GM04504 (cell line): ENCODE measurements at places on chromosomes 16 and 17.

DNA sequence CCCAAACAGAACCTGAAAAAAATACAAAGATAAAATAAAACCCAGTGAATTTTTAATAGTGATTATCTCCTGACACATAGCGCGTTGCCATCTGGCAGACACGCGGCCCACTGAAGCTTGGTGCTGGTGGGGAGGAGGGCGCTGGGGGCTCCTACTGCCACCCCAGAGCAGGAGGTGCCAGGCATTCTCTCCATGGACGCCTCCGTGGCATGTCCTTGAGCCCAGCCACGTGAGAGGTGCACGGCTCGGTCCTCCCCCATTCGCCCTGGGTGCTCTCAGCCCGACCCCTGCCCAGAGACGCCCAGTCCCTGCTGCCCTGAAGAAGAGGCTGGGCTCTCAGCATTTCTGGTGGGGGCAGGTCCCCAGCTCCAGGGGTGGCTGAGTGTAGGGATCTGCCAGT is 142.2 kb upstream of the GSE1 start:
- DNase-seq, result no peak

GRCh38 chr16:59242556-59242955 is 508.4 kb upstream of the GOT2 start:
- DNase-seq, result no peak

DNA sequence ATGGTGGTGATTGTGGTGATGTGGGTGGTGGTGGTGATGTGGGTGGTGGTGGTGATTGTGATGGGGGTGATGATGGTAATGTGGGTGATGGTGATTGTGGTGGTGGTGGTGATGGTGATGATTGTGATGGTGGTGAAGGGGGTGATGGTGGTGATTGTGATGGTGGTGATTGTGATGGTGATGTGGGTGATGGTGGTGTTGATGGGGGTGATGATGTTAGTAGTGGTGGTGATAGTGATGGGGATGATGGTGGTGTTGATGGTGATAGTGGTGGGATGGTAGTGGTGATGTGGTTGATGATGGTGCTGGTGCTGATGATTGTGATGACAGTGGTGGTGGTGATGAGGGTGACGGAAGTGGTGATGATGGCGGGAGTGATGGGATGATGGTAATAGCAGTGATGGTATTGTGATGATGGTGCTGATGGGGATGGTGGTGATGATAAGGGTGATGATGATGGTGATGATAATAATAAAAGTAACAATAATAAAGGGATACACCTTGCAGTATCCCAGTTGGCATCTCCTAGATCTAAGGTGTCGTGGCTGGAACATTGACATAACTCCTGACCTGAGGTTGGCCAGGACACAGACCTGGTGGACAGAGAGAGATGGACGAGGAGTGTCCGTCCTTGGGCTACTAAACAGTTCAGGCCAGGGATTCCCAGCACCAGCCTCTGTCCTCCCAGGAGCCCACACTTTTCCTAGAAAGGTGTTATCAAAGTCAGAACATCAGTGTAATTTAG is 344.5 kb downstream of the SEC14L1 start:
- DNase-seq, result no peak

- DNase-seq, result no peak
Measured at GRCh38 chr16:81224824-81225223, 13.7 kb upstream of the BCO1 start.

DNA sequence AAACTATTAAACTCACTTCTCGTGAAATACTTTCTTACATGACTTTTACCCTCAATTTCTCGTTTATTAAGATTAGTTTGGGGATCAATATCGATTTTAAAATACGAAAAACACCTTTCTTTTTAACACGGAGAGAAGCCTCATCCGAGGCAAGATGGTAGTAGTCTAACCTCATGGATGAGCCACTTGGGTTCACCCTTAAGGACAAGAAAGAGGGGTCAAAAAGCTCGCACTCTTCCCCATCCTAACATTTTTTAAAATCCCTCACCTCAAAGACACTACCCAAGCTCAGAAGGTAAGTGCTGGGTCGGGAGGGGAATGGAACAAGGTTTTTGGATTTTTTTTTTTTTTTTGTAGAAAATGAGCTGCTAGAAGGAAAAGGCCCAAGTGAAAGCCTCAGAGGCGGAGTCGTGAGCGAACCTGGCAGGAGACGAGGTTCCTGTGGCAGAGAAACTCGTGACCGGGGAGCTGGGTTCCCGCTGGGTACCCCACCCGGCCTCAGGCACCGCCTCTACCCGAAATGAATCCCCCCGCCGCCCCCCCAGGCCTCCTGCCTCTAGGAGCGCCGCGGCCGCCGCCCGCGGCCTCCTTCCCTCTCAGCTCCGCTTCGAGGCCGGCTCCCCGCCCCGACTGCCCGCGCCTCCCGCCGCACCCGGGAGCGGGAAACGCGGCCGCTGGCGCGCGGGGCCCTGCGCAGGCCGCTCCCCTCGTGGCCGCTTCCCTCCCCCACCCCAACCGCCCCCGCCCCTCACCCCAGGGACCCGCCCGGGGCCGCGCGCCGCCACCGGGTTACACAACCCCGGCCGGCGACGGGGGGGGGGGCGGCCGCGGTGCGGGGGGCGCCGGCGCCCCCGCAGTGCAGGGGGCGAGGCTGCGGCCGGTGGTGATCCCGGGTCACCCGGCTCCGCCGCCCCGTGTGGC is 1.6 kb downstream of the NUFIP2 start:
- no peak for DNase-seq

- no peak for DNase-seq
Measured at GRCh38 chr16:2150418-2151187, 2.2 kb downstream of the RAB26 start.
